ENCODE measurements at places on chromosomes 12 and 14. TPM values are rescaled to one million over a fixed set of nuclear protein-coding genes. Genes with fewer than 3 reads are reported as not detected.

GRCh38 chr12:105318651-105319483 is 11.6 kb upstream of the C12orf75 start:
- no peaks in the 10 kb centered on the region for H3K36me3 ChIP-seq
- no peaks in the 10 kb centered on the region for H3K4me1 ChIP-seq
- no peak for DNase-seq
- H3K27ac ChIP-seq: no peak overlapping the region

DNA sequence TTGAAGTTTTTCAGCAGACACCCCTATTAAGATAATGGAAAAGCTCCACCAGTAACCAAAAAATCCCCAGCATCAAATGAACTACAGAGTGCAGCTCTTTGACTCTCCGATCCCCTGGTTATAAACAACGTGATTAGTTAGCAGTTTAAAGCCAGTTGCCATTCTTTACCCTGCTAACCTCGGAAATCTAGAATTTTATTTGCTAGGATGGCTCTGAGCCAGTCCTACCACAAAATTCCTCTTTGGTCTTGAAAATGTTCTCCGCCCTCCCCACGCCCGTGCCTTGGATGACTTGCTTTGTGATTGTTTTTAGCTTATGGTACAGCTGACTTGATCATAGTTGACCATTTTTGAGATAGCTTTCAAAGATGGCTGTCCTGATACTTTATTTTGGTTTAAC is 1.2 kb downstream of the KLHDC2 start:
- H3K4me1 ChIP-seq: peaks cover 17% of the 10 kb centered on the region
- H3K27me3 ChIP-seq: no peaks in the 10 kb centered on the region
- H3K36me3 ChIP-seq: no peaks in the 10 kb centered on the region
- peak overlapping the region; percentile 99 for H3K27ac ChIP-seq

DNA sequence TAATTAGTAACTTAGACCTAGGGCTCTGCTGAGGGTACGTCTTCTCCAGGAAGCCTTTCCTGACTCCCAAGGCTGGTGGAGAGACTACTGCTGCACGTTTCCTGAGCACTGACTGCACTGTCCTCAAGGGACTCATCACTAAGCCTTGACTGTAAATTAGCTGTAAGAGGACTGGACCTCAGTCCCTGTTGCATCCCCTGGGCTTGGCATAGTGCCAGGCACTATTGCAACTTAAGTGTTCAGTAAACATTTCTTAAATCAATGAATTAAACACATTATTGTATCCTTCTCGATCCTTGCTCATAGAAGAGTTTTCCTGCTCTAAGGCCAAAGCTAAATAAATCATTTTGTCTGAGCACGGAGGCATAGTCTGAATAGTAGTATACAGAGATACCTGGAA is 31.9 kb upstream of the IFNG-AS1 start:
- no peaks in the 10 kb centered on the region for H3K27me3 ChIP-seq
- no peak overlapping the region for H3K27ac ChIP-seq
- no peak overlapping the region for H3K4me3 ChIP-seq
- no peaks in the 10 kb centered on the region for H3K4me1 ChIP-seq
- DNase-seq: no peak
- no peaks in the 10 kb centered on the region for H3K36me3 ChIP-seq

GRCh38 chr12:94379479-94380113 is 80.1 kb downstream of the CEP83 start:
- no peaks in the 10 kb centered on the region for H3K4me1 ChIP-seq
- no peak overlapping the region for H3K4me3 ChIP-seq
- DNase-seq: no peak
- H3K36me3 ChIP-seq: peaks cover 27% of the 10 kb centered on the region
- H3K27me3 ChIP-seq: no peaks in the 10 kb centered on the region
- no peak overlapping the region for H3K27ac ChIP-seq

GRCh38 chr14:31411218-31411727 is 9.1 kb downstream of the HEATR5A start:
- DNase-seq: no peak
- H3K4me3 ChIP-seq: no peak overlapping the region
- no peak overlapping the region for H3K27ac ChIP-seq
- H3K27me3 ChIP-seq: no peaks in the 10 kb centered on the region
- H3K4me1 ChIP-seq: peaks cover 2% of the 10 kb centered on the region
- no peaks in the 10 kb centered on the region for H3K36me3 ChIP-seq

- H3K27ac ChIP-seq: no peak overlapping the region
- H3K36me3 ChIP-seq: no peaks in the 10 kb centered on the region
- H3K4me3 ChIP-seq: no peak overlapping the region
- DNase-seq: no peak
Observed at GRCh38 chr12:47709671-47710070, 3.8 kb upstream of the RPAP3 start.

ISM2 gene
- not detected for total RNA-seq

CPM gene
- 0.22 TPM for total RNA-seq

ERP27 gene
- total RNA-seq: 0.13 TPM

TOMM20L gene
- not detected for total RNA-seq
